ENCODE measurements at places on chromosomes 11 and 22.

GRCh38 chr11:118054712-118055640 is 21.9 kb upstream of the TMPRSS4 start:
- no peak for DNase-seq

DNA sequence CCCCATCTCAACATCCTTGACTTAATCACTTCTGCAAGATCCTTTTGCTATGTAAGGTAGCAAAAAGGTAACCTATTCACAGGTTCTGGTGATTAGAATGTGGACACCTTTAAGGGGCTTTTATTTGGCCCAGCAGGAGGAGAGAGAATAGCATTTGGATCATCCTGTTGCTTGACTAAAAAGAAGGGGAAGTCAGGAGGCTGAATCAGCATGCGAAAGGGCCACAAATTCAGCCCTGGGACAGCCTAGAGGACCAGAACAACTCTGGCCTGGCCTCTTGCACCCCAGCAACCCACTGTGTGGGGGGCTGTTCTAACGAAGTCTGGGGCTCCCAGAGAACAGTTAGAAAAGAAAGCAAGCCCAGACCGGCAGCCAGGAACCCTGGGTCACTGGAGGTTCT is 3.2 kb upstream of the HMOX1 start:
- no peak for DNase-seq

DNA sequence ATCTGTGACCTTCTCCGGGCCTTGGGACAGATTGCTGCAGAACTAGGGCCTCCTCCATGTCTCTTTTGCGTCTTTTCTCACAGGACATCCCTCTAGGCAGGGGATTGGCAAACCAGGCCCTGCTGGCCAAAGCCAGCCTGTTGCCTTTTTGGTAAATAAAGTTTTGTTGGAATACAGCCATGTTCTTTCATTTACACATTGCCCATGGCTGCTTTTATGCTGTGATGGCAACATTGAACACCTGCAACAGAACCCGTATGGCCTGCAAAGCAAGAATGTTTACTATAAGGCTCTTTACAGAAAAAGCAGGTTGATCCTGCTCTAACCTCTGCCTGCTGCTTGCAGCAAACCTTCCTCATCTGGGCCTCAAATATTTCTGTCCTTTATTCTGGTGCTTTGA is 56.8 kb upstream of the B3GAT1 start:
- DNase-seq, result no peak

GRCh38 chr11:102600666-102601065 is 24.5 kb downstream of the MMP20 start:
- no peak for DNase-seq

DNA sequence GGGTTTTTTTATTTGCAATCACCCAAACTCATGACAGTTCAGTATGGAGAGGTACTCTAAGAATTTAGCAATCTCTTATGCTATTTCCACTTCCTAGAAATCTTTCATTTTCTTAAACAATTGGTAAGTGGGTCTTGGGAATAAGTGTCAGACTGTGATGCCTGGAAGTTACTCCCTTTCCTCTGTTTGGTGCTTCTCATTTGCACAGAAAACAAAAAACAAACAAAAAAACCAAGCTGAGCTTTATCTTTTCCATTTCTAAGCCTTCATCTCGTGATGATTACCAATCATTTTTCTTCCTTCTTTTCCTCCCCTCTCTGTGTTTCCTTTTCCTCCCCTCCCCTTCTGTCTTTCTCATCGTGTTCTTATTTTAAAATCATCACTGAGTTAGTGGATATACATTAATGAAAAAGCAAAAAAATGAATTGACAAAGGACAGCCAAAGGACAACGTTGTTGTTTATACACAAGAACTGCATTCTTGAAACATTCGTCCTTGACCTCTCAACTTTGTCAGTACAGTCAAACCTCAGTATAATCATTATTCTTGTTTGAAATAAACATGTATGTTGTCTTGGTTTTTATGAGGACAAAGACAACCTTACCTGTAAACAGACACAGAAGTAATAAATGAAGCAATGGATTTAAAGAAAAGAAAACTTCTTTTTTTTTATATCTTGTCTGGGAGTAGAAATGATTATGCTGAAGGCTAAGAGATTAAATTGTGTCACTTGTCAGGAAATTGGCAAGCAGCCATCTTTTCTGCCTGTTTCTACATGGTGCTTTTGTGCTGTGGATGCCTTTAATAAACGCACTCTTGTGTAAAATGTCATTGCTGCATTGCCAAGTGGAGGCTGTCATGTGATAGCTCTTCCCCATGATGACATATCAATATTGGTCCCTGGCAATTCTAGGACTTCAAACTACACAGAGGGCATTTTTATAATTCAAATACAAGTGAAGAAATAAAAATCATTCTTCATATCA is 803.2 kb upstream of the CCDC90B start:
- DNase-seq, result no peak

DNA sequence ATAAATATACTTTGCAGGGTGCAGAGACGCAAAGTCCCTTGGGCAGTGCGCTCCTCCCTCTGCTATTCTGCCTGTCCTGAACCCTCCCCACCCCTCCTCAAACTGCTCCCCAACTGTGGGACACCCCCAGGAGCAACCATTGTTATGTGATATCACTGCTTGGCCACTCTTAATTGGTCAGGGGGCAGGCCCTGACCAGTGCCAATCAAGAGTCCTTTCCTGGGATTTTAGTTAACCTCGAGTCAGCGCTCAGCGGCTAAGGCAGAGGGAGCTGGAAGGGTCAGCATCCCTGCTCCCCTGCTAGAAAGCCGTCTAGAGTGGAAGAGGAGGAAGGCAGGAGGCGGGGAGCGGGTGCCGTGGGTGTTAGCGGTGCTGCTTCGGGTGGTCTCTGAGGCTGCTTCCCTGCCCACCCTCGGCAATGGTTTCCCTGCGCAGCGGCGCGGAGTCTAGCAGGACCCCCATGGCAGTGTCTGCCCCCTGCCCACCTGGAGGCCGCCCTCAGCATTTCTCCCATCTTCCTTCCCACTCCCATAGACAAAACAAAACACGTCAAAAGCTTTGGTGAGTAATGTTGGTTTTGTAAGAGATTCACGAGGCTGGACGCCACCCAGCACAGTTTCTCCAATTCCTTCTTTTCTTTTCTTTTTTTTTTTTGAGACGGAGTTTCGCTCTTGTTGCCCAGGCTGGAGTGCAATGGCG is 38.4 kb upstream of the A4GALT start:
- no peak for DNase-seq
